NCI-H748 treated with DMSO at 0.1 percent for 48 hours (cell line): ENCODE measurements at places on chromosomes 5 and 9.

- DNase-seq: no peak
Measured at GRCh38 chr9:123863164-123863855, 66.6 kb downstream of the DENND1A start.

GRCh38 chr5:73388306-73388684 lies 60.3 kb downstream of the FOXD1 start:
- DNase-seq: no peak

DNA sequence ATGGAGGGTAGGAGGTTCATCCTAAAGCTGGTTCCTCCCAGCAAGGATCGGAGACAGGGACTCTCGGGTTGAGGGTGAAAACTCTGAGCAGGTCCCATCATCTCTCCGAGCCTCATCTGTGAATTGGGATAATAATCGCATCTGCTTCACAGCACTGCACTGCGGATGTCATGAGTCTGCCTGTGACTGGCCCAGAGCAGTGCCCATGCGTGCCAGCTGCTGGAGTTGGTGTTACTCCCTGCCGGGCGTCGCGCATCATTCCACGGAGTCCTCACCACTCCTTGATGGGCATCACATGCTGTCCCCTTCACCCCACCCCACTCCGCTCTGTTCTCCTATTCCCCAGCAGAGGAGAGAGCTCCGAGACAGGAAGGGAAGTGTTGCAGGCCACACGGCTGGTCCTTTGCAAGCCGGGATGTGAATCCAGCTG lies 35.1 kb upstream of the ORM1 start:
- DNase-seq: no peak

GRCh38 chr9:100485196-100485595 lies 12.2 kb downstream of the TMEFF1 start:
- no peak for DNase-seq

- DNase-seq: no peak
Measured at GRCh38 chr9:94895668-94896067, 169.2 kb downstream of the AOPEP start.

GRCh38 chr5:171750311-171750788 lies 35.3 kb upstream of the SMIM23 start:
- no peak for DNase-seq

DNA sequence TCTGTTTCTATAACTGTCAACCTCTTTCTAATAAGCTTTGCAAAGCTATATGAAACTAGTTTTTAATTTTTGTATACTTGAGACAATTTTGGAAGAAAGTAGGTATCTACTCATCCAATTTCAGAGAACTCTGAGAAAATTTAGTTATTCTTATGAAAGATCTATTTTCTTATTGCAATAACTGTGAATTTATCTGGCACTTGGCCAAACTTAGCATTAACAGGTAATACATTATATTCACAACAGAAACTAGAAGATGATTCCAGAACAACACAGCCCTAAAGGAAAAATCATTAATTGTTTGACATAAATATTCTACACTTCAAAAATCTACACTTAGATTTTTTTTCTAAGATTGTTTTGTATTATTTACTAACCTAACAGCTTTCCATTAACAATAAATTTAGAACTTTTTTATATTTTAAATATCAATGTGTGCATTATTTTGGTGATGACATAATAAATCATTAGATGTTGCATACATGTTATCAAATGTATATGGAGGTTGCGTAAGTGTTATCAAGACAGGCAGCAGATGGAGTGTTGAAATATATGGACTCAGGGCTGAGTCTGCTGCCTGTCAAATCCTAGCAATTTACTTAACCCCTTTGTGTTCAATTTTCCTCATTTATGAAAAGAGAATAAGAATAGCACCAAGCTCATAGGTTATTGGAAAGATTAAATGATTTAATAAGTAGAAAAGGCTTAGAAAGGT lies 141.8 kb downstream of the MUSK start:
- DNase-seq: no peak

DNA sequence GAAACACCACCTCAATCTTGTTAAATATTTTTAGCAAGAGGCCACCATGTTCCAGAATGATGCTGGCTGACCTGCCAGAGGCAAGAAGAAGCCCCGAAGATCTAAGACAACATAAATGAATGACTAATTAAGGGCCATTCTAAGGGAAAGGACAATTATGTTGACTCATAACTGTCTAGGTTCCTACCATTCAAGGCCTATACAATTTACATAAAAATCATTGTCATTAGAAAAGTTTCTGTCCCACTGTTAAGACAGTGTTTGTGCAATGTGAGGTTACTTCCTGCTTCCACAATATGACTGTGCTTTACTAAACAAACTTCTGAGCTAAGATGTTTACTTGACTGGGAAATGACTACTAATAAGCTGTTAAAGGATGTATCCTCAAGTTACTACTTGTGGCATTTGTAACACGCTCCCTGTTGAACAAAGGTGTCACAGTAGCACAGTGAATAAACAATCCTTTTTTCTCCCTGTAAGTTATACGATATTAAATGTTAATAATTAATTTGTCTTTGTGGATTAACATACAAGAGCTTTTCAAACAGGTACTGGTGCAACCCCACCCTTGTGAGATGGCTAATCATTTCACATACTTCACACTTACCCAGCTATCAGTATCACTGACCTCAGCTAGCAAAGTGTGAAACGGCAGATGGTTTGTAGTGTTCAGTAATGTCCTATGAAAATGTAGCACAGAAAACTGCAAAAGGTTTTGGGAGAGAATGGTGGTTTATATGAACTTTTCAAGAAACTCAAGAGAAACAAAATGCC lies 195.8 kb downstream of the EFNA5 start:
- DNase-seq: no peak

DNA sequence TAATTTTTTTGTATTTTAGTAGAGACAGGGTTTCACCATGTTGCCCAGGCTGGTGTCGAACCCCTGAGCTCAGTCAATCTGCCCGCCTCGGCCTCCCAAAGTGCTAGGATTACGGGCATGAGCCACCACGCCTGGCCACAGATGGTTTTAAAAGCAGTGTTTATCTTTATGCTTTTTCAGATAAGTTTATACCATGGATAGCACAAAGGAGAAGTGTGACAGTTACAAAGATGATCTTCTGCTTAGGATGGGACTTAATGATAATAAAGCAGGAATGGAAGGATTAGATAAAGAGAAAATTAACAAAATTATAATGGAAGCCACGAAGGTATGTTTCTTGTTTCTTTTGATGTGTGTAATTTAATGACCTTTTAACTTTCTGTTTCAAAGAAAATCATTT lies 35.1 kb downstream of the POLK start:
- DNase-seq: no peak

GRCh38 chr5:107820429-107820828 lies 149.7 kb upstream of the EFNA5 start:
- no peak for DNase-seq

DNA sequence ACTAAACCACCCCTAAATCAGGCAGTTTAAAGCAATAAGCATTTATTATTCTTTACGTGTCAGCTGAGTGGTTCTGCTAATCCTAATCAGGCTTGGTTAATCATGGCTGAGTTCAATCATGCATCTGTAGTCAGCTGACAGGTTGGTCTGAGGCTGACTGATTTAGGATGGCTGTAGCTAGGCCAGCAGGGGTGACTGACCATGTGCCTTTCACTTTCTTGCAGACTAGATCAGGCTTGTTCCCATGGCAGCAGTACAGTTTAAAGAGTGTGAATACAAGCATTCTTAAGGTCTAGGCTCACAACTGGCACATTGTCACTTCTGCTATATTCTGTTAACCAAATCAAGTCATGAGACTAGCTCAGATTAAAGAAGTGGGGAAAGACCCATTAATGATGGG lies 16.1 kb upstream of the MPDZ start:
- DNase-seq: no peak

DNA sequence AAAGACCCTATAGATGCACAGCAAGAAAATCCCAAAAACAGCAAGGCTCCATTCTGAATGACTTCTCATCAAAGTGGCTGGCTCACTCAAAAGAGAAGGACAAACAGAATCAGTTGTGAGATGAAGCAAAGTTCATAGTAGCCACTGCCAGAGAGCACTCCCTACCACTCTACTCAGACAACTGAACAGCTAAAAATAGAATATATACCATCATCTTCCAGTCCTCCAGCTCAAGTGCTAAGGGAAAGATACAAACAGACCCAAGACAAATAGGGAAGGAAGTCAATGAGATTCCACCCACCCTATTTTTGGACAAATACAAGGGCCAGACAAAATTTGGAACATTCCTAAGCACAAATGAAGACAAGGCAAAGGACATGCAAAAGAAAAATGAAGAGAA lies 20.6 kb downstream of the GNAQ start:
- no peak for DNase-seq

DNA sequence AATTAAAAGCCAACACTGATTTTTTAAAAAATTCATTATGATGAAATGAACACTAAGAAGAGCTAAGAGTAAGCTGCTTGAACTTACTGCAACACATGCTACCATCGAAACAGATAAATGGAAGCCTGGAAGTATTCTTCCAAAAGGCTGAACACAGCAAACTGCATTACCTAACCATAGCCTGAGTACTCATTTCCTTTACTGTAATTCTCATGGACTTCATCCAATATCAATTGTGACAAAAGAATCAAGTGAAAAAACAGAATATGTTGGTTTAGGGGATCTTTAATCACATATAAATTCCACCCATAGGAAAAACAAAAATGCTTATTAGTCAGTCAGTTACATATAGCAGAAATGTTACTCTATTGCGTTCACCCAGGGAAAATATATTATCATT lies 68.5 kb downstream of the DROSHA start:
- DNase-seq: no peak

DNA sequence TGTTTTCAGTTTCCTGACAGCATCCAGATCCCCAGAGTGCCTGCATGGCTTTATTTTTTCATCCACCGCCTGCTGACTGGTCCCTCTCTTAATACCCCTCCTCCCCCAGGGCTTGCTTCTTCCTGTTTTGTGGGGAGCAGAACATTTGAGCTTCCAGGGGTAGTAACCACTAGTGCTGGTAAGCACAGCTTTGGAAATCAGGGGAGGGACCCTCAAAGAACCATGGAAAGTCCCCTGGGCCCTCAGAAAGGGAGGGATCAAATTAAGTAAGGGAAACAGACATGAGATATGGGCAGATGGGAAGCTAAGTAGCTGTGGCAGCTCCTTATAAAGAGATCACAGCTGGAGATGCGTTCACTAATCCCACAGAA lies 26.8 kb downstream of the GRIA1 start:
- DNase-seq: no peak

- no peak for DNase-seq
Measured at GRCh38 chr5:116058346-116058936, 26.2 kb downstream of the ARL14EPL start.

GRCh38 chr9:136339173-136339957 lies 12.0 kb downstream of the GPSM1 start:
- peak; percentile 26 for DNase-seq

- no peak for DNase-seq
Measured at GRCh38 chr5:38601133-38601862, 44.9 kb upstream of the LIFR start.

DNA sequence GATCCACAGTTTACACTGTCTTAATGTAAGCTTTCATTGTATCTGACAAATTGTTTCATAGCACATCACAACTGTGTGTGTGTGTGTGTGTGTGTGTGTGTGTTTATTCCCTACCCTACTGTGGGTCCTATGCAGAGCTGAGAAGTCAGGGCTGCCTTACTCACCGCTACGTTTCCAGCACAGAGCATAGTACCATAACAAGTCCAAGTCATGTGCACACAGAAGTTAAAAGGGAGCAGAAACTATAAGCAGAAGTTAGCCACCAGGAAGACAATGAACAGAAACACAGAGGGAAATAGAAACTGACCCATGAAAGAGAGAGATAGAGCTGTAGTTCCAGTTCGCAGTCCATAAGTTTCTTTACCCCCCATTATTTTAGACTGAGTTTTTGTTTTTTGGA lies 38.2 kb upstream of the DMXL1 start:
- no peak for DNase-seq

- no peak for DNase-seq
Measured at GRCh38 chr5:159440235-159440634, 109.9 kb upstream of the IL12B start.

DNA sequence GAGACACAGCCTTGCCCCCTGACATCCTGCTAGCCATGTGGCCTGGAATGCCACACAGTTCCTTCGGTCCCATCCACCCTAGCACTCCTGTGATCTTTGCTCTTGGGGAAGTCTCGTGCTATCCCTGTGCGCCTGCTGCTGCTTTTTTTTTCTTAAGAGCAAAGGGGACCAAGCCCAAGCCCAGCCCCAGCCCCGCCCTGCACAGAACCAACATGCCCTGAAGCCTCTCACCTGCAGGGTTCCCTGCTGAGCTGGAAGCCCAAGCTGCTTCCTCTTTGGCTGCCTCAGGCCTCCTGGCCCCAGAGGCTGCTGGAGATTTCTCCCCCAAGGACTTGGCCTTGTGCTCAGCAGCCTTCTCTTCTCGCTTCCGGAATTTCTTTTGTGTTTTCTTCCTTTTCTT lies 1.8 kb downstream of the SURF6 start:
- no peak for DNase-seq

DNA sequence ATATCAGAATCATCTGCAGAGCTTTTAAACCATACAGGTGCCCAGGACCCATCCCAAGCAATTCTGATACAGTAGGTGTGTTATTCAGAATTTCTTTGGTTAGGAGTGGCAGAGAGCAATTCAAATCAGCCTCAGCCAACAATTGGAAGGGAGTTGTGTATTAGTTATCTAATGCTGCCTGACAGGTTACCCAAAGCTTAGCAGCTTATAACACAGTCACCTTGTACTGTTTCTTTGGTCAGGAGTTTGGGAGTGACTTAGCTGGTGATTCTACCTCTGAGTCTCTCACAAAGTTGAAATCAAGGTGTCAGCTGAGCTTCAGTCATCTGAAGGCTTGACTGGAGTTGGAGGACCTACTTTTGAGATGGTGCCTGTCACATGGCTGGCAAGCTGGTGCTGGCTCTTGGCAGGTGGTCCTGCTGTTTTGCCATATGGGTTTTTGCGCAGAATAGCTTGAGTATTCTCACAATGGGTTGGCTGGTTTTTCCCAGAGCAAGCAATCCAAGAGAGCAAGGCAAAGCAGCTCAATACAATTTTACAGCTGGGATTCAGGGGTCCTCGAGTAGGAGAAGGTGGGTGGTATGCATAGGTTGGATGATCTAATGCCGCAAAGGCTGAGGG lies 18.7 kb upstream of the CARNMT1 start:
- DNase-seq: no peak
